Chondrocyte (in vitro differentiated cells): ENCODE measurements at places on chromosomes 1 and 21.

GRCh38 chr1:156746728-156747631 lies 4.5 kb downstream of the HDGF start:
- DNase-seq = peak; percentile 97

DNA sequence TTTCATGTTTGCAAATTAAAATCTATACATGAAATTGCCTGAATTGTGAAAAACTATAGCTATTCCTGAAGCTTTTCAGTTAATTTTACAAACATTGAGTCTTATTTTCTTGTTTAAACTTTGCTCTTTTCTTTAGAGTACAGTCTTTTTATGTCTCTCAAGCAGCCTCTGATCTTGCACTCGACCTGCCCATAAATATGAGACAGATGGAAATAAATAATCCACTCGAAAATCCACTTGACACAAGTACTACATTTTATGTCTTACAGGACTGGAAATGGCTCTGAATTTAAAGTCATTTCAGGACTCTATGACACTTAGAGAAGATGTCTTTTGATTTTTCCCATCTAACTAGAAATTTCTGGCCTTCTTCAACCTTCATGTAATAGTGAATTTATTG lies 283.8 kb downstream of the USP25 start:
- no peak for DNase-seq

DNA sequence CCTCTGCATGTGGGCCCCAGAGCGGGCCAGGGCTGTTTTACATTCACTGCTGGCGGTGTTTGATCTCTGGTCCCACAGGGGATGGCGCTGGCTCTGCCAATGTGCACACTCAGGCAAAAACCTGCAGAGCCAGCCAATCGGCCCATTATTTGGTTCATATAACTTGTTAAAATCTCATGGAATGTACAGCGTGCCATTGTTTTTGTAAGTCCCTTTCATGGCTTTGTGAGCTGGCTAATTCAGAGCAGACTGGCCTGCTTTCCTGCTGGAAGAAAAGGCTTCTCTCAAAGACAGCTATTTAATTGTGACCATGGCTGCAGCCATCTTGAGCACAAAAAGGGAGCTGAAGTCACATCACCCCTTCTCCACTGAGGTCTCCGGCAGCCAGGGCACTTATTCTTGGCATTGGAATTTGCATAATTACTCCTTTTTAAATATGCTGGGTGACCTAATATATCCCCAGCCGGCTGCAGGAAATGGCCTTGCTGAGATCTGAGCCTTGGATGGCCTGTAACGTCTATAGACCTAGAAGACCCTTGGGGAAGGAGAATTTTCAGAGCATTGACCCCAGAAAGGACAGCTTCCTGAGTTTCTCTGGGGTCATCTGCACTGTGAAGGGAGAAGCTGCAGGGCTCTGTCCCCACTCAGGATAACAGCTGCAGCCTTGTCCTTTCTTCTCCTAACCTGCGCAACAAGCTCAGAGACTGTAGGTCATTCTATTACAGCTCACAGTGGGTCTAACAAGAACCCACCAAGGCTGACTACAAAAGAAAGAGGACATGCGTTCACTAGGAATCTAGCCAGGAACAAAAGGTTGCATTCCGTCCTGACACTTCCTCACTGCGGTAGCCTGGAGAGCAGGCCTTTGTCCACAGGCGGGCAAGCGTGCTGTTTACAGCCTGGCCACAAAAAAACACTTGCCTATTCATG lies 45.8 kb downstream of the BCAR3 start:
- no peak for DNase-seq

DNA sequence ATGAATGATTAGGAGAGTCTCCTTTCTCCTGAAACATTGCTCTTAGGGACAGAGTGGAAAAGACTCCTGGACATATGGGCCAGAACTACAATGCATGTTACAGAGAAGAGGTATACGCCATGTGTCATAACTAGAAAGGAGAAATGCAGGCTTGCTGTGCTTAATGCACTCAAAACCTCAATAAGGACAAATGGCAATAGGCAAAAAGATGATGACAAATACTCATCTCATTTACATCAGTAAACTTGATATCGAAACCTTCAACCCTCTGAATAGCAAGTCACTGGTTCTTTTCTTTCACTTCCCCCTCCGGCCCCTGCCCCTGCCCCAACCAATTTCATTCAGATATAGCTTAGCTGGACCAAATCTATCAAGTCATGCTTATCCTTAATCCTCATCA lies 1.9 kb upstream of the GPR88 start:
- no peak for DNase-seq

- no peak for DNase-seq
Observed at GRCh38 chr1:83932281-83932680, 66.7 kb downstream of the TTLL7 start.

- no peak for DNase-seq
Observed at GRCh38 chr1:33128781-33129180, 47.8 kb downstream of the AZIN2 start.

- no peak for DNase-seq
Observed at GRCh38 chr1:53890522-53890941, 935 bp upstream of the YIPF1 start.
